PC-3 (cell line): ENCODE measurements at places on chromosomes 7 and 10. TPM values are rescaled to one million over a fixed set of nuclear protein-coding genes. Genes with fewer than 3 reads are reported as not detected.

Gene CDH23
- not detected in 2 replicates for total RNA-seq

Gene DPYSL4
- total RNA-seq = 10.2 and 10.9 TPM in 2 replicates

Gene LIPJ
- not detected in 2 replicates for total RNA-seq

Gene ANKRD2
- 1.7 and 1.8 TPM in 2 replicates for total RNA-seq

Gene LRRC18
- total RNA-seq = not detected in 2 replicates

Gene ZP3
- 11.9 and 21.6 TPM in 2 replicates for total RNA-seq

Gene CACNB2
- total RNA-seq = 0.07 TPM in 1 of 2 replicates, not detected in the other

Gene ITPRID1
- not detected in 2 replicates for total RNA-seq

Gene MOGAT3
- not detected in 2 replicates for total RNA-seq

Gene PLXNA4
- total RNA-seq = 1.2 TPM in 2 replicates

Gene ASB10
- total RNA-seq = not detected in 2 replicates

Gene CRCP
- total RNA-seq = 36.4 and 41.6 TPM in 2 replicates

Gene HMX2
- total RNA-seq = not detected in 2 replicates

Gene OGDH
- total RNA-seq = 66.2 and 67.2 TPM in 2 replicates

Gene MBL2
- 0.17 TPM in 1 of 2 replicates, not detected in the other for total RNA-seq

Gene NCF1
- not detected in 2 replicates for total RNA-seq

Gene PRRT4
- 0.36 and 0.69 TPM in 2 replicates for total RNA-seq

Gene GRID2IP
- not detected in 2 replicates for total RNA-seq

Gene GBX1
- not detected in 2 replicates for total RNA-seq

Gene STARD3NL
- total RNA-seq = 32.7 and 37.4 TPM in 2 replicates

Gene PRLHR
- not detected in 2 replicates for total RNA-seq

Gene NUDT13
- 1.1 and 1.8 TPM in 2 replicates for total RNA-seq

Gene RAB19
- total RNA-seq = 0.52 and 1.3 TPM in 2 replicates

Gene ORAI2
- 20.8 and 21.5 TPM in 2 replicates for total RNA-seq

Gene GRM3
- total RNA-seq = not detected in 2 replicates

Gene HOXA4
- total RNA-seq = 2.3 and 5.1 TPM in 2 replicates

Gene GDF10
- not detected in 2 replicates for total RNA-seq

Gene MUC3A
- 0.11 and 0.46 TPM in 2 replicates for total RNA-seq

Gene PGAM2
- 0.35 and 0.95 TPM in 2 replicates for total RNA-seq

Gene PNLIPRP3
- total RNA-seq = not detected in 2 replicates

Gene ACTL6B
- total RNA-seq = not detected in 2 replicates

Gene ARL5B
- total RNA-seq = 8.1 and 10.1 TPM in 2 replicates

Gene PDK4
- total RNA-seq = 0.63 and 3.2 TPM in 2 replicates

Gene HTR7
- total RNA-seq = 0.29 and 0.62 TPM in 2 replicates
